NCI-H146 (cell line): ENCODE measurements at places on chromosomes 4 and X.
A peak's percentile ranks its signal among the peaks of the same experiment; 100 is the strongest.

DNA sequence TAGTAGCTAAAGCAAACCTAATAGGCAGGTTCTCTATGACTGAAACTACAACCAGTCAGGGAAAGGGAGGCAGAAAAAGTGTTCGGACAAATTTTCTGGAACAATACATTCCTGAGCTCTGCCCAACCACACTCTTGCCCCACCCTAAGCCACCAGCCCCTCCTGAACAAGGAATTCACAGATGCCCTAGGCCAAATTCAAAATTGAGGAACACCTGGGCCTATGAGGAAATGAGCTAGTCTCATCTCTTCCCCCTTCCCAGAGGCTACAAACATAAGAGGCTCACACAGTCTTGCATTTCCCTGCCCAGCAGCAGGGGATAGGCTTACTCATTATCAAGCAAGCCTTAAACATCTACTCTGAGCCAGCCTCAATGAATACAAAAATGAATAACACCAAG, 284.7 kb downstream of the ZNF674 start:
- DNase-seq = no peak

- DNase-seq = no peak
Measured at GRCh38 chr4:20509315-20509714, 190.9 kb upstream of the PACRGL start.

DNA sequence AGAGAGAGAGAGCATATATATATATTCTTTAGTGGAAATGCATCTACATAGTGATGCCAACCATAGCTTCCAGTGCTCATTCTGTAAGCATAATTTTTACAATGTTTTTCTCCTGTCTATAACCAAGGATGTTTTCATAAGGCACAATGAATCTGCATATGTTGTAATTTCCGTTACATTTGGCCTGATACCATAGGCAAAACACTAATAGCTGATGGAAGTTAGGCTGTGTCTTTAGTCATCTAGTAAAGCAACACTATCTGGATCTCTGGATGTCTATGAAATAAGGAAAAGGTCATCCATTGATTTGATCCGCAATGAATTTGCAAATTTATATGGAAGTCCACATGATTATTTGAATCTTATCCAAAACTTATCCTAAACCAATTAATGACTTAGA, 8.1 kb downstream of the PCDH7 start:
- DNase-seq = no peak

DNA sequence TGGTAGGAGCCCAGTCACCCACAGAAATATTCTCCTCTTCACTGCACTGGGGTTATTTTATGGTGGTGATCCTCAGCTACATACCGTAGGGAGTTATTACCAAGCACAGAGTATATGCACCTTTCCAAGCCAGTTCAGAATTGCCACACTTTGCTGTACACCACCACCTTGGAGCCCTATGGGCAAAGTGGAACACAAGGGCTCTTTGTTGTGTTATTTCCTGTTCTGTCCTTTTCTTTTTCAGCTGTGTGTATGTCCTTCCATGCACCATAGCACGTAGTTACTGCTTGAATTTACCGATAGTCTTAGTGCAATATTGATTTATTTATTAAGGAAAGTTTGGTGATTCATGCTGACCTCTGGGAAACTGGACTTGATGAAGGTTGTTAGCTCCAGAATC, 8.3 kb downstream of the RNF128 start:
- DNase-seq = no peak

- DNase-seq = no peak
Measured at GRCh38 chr4:167028976-167029375, 205.3 kb downstream of the SPOCK3 start.

DNA sequence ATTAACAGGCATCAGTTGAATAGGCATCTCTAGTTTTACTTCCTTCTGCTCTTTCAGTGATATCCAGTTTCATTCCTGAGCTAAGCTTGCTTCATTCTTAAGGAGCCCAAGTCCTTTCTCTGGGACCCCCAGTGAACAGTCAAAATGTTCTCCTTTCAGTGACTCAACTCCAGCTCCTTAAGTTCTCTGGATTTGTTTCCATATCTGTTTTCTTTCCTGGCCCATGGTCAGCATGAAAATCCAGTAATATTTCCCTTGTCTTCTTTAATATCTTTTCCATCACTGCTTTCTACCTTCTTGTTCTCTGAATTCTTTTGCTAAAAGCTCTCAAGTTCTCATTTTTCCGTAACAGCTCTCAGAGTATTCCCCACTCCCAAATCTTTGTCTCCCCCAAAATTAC, 25.5 kb downstream of the ADGRL3 start:
- no peak for DNase-seq

DNA sequence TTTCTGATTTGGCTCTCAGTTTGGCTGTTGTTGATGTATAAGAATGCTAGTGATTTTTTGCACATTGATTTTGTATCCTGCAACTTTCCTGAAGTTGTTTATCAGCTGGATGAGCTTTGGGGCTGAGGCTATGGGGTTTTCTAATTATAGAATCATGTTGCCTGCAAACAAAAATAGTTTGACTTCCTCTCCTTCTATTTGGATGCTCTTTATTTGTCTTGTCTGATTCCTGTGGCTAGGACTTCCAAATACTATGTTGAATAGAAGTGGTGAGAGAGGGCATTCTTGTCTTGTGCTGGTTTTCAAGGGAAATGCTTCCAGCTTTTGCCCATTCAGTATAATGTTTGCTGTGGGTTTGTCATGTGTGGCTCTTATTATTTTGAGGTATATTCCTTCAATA, 734.7 kb upstream of the FAM241A start:
- no peak for DNase-seq

- peak; percentile 84 for DNase-seq
Measured at GRCh38 chr4:6625256-6625655, 15.2 kb upstream of the MRFAP1 start.

DNA sequence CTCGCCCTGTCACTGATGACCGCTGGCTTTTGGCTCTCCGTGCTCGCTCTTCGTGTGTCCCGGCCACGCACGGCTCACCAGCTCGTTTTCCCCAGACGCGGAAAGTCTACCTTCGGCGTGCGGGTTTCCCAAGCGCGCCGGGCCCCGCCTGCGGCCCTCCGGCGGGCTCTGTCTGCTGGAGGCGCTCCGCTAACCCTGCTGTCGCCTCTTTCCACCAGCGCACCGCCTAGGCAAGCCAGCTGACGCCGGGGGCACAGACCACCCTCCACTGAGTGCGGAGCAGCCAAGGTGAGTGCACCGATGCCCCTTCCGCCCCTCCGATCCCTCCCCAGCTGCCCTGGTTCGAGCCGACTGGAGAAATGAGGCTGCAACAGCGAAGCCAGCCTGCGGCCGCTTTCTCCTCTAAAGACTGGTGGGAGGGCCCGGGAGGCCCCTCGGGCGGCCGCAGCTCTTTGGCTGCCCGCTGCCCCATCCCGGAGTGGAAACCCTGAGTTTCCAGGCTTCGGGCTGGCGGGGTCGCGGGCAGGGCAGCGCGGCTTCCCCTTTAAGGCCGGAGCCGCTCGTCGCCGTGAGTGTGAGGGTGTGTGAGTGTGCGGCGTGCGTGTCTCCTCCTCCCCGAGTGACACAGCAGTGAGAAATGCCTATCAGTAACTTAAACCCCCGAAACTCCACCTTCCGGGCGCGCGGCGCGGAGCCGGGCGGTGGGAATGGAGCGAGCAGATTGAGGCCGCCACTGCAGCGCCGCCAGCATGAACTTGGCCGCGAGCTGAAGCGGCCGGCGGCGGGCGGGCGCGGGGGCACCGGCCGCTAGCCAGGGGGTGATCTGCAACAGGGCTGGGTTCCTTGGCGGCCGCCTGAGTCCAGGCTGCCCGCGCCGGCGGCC, at the start of gene MAMLD1:
MAMLD1 (plus strand) TSS at position 719 of the 883 bp plus-strand sequence. CDS start 82,200 bp downstream, outside the sequence.
- DNase-seq = no peak

DNA sequence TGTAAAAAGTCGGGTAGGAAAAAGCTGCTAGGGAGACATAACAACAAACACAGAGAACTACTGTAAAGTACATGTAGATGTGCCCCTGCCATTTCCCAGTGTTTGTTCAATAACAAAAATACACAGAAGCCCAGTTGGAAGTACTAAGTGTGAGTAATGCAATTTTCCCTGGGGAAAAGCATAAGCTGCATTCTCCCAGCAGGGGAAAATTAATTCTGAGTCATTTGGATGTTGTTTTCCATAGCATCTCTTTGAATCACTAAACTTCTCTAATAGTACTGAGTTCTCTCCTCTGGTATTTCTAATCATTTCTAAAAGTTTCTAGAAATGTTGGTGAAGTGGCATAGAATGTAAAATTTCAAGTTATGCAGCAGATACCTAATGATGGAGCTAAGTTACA, 1114.9 kb downstream of the C4orf33 start:
- DNase-seq = no peak

DNA sequence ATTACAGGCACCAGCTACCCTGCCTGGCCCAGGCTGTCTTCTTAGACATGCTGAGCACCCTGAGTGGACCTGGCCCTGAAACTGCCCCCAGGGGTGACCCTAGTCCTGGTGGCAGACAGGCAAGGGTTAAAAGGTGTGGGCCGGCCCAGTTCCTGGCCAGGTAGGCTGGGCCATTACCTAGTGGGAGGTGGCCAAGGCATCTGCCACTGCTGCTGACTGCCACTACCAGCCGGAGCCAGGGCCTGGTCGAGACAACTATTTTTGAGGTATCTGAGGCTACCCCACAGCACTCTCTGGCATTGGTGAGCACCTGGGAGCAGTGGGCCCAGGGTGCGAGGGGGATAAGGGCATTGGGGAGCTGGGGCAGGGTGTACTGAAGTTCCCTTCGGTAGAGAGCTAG, at the start of gene CCDC120:
CCDC120 (plus strand) TSS at position 206 of the 400 bp plus-strand sequence. CDS start 3,043 bp downstream, outside the sequence.
- DNase-seq = no peak

DNA sequence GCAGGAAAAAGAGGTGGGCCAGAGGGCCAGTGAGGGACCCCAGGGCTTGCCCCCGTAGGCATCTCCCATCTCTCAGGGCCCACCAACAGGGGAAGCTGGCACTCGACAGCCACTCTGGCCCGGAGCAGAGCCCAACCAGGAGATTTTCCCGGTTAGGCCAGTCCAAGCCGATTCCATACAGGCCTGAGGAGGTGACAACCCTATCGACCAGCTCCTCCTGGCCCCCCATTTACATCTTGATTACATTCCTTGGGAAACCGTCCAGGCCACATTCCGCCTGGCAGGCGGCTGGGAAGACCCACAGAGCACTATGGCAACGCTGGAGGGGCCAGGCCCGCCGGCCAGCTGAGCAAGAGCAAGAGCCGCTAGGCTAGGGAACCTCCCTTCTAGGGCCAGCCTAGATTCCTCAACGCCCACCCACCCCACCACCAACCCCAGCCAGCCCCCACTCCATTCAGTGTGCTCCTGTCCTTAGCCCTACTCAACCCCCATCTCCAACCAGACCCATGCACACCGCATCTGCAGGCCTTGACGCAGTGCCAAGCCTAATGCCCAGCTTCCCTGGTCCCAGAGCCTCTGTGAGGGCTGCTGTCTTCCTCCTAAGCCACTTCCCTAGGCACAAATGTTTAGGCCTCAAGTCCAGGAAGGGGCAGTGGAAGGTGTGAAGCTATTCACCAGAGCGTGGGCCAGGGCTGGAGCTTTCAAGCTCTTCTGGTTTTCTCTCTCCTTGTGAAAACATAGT, 161.2 kb downstream of the EFNB1 start:
- no peak for DNase-seq

- peak; percentile 72 for DNase-seq
Measured at GRCh38 chrX:49172280-49172780, 632 bp downstream of the PLP2 start.

GRCh38 chrX:1002611-1003010, 209.8 kb downstream of the CRLF2 start:
- no peak for DNase-seq
